DMS153 (cell line): ENCODE measurements at places on chromosomes 6 and 20.

DNA sequence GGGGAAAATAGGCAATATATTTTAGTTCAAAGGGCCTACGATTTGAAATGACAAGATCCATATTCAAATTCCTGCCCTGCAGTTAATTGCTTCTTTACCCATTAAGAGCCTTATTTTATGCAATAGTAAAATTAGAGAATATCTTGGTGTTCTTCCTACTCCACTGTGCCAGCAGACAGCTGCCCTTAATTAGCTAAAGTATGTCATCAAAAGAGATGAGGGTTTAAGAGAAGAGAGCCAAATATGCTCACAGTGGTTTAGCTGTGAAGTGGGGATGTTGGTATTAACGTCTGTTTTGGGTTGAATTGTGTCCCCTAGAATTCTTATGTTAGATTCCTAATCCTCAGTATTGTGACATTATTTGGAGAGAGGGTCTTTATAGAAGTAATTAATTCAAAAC lies 148.1 kb downstream of the MOXD1 start:
- DNase-seq, result no peak

- DNase-seq, result no peak
Measured at GRCh38 chr6:93079061-93079460, 340.3 kb downstream of the EPHA7 start.

- DNase-seq, result no peak
Measured at GRCh38 chr6:2433711-2434110, 188.3 kb upstream of the GMDS start.

- DNase-seq, result no peak
Measured at GRCh38 chr6:64252256-64252655, 616.7 kb downstream of the PHF3 start.

DNA sequence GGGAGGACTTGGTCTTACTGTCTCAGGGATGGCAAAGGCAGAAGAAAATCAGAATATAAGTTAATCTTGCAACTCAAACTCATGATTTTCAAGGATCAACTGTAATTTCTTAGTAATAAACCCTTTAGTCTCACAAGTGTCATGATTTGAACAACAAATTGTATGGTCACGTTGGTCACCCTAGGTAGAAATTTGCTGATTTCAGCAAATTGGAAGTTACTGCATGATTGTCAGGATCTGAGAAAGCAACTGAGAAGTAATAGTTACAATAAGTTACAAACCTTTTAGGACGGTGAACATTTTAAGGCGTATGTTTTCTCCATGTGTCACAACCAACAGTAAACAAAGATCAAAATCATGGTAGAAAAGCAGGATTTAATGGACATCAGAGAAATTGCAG lies 375.2 kb downstream of the PLCB1 start:
- DNase-seq, result no peak

DNA sequence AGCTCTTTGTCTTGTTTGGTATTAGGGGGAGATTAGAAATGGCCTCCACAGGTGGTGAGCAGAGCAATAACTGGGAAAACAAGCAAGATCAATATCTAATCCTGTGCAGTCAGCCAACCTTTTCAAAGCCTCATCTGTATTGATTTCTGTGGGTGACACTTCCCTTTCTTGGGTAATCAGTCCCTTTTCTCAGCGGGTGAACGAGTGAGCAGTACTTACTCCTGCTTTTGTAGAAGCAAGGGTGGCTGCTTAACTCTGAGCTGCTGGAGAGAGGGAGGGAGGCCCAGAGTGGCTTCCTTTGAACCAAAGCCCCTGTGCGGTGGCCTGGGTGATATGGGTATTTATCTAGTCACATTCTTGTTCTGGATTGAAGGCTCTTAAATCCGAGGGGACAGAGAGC lies 254.8 kb upstream of the CHD6 start:
- DNase-seq, result no peak

DNA sequence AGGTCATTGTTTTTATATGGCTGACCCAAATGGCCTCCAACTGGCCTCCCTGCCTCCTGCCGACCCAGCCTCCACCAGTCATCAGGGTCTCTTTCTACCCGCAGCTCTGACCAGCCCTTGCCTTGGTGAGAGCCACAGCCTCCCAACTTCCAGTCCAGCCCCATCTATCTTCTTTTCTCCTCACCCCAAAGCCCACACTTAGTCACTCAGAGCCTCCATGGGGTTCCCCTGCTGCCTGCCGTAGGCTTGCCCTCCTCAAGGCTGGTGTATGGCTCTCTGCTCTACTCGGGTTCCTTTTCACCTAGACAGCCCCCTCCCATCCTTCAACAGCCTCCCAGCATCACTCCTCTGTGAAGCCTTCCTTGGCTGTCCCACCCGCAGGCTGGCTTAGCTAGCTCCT lies 18.2 kb downstream of the TCF15 start:
- DNase-seq, result no peak

DNA sequence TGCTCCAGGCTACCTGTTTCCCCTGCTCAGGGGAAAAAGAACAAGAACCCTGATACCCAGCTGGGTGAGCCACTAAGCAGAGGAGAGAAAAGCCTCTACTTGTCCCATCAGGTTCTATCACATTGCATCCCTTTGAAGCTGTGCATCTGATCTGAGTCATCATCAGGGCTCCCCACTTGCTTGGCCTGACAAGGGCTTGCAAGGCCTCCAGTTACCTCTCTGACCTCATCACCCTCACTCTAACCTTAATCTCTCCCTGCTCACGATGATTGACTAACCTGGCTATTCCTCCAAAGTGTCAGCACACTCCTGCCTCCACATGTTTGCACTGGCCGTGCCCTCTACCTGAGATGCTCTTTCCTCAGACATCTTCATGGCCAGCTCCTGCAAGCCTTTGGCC lies 309.5 kb upstream of the CHD6 start:
- DNase-seq, result no peak

GRCh38 chr6:42766163-42766670 lies 15.6 kb upstream of the BICRAL start:
- no peak for DNase-seq

DNA sequence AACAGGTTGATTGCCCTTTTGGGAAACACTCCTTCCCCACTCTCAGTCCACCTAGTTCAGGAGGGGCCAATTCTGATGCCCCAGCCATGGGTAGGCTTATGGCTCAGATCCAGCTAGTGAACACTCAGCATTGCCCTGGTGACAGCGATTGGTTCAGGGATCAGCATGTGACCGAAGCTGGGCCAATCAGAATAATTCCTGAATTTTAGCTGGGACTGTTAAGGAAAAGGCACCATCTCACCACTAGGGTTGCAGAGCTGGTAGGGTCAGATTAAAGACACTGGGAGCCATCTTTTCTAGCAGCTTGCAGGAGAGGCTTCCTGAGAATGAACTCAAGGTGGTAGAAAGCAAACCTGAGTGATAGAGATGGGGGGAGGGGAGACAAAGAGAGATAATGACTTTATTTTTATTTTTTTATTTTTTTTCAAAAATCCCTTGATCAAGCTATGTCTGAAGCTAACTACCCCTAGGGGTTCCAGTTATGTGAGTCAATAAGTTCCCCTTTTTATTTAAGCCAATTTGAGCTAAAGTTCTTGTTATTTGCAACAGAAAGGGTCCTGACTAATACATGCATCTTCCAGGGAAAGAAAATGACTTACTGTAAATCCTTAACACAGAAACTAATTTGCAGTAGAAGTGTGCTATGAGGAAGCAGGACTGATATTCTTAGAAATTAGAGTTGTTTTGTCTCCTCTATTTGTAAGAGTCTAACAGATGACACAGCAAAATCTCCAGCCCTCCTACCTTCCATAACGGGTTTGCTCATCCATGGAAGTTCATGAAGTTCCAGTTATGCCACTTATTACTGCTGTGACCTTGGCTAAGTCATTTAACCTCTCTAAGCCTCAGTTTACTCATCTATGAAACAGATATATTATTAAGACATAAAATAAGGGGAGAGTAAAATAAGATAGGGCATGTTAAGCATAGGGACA lies 44.7 kb downstream of the EYA2 start:
- no peak for DNase-seq

- DNase-seq, result no peak
Measured at GRCh38 chr6:2913621-2914317, 10.7 kb upstream of the SERPINB9 start.

DNA sequence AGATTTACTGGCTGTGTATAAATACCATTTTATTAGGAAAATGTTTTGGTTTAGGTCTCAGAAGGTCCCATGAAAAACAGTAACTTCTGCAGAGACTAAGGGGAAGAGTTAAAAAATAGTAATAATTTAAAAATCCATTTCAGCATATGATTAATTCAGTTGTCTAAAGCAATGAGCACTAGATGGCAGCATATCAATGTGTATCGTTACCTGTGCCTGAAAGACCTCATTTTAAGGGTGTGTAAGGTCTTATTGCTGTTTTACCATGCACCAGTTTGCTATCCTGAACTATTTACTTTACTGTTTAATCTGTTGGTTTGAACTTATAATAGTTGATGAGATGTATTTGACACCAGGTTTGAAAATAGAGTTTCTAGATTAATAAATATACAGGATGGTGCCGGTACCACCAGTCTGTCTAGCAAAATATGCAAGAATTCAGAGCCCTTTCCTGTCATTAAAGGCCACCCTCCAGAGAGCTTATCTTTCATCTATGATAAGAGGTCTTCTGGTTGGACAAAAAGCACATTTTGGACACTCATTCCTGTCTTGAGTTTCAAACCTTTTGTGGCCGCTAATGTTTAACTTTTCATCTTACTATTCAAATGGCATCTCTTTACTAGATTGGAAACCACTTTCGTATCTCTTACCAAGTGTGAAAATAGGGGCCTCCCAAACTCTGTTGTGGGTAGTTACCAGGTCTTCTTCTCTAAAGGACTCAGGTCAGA lies 8.9 kb upstream of the AHI1 start:
- peak; percentile 41 for DNase-seq

DNA sequence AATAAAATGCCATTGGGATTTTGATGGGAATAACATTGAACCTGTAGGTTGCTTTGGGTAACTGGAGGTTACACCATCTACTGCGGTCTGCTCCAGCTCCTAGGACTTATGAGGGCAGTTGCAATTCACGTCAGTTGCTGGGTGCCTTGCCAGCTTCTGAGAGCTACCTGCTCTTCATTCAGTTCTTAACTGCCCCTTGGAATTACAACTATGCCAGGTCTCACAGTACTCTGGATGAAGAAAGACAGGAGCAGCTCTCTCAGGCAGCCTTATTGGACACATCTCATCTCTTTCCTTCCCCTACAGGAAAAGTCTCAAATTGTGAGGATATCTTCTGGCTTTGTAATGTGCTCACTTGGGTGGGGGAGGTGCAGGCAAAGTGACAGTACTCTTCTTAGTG lies 1643.3 kb downstream of the GRIK2 start:
- no peak for DNase-seq

DNA sequence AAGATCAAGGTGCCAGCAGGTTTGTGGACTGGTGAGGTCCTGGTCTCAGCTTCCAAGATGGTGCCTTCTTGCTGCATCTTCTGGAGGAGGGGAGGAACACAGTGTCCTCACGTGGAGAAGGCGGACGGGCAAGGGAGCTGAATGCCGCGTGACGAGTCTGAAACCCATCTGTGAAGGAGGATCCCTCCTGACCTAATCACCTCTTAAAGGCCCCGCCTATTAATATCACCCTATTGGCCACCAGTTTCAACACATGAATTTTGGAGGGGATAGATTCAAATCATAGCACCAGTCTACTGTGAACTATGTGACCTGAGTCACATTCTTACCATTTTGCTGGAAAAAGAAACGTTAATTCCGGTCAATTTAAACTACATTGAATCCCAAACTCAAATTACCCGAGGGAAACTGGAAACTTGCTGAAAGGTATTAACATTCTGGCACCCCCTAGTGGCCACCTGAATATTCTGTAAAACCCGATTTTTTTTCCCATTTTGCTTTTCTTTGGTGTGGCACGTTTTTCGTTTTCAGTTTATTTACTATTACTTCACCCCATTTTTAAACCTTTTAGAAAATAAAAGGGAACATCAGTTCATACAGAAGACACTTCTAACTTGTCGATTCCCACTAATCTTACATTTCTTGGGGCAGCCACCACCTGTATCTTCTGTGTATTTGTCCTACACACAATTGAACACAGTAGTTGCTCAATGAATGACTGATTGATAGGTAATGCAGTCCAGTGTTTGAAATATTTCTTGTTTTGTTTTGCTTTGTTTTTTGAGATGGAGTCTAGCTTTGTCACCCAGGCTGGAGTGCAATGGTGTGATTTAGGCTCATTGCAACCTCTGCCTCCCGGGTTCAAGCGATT lies 17.9 kb upstream of the CCDC170 start:
- no peak for DNase-seq
